ENCODE measurements at places on chromosomes 5 and 9.

DNA sequence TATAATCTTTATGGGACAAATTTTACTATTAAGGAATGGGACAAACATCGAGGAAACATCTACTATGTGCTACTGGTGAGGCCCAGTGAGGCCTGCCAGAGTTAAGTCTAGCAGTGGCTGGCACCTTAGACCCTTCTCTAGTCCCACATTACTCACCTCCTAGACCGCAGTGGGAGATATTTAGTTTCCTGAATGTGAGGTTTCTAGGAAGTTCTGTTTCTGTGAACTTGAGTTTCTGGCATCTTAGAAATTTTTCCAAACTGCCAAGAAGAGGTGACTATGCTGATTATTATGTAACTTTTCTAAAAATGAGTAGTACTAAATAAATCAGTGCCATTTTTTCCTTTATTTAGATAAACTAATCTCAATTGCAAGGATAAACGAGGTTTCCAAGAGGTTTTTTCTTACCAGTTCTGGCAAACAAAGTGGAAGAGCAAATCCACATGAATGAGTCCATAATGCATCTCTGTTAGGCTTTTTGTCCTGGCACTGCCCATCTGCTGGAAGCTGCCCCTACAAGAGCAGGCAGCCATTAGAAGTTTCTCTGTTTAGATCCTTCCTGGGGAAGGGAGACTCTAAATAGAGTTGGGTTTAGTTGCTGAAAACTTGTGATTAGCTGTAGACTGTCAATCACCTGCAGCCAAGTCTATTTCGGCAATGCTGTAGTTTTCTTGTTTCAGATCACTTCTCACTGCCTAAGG lies 348.7 kb downstream of the MAN2A1 start:
- no peak for DNase-seq

DNA sequence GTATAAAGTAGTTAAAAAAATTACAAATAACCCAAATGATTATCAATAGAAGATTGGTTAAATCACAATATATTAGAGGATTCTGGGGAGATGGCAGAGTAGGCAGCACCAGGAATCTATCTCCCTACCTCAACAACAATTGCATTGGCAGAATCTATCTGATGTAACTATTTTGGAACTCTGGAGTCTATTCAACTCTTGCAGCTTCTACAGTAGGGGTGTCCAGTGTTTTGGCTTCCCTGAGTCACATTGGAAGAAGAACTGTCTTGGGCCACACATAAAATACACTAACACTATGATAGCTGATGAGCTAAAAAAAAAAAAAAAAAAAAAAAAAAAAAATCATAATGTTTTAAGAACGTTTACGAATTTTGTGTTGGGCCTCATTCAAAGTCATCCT lies 29.2 kb upstream of the ECM2 start:
- DNase-seq: no peak

DNA sequence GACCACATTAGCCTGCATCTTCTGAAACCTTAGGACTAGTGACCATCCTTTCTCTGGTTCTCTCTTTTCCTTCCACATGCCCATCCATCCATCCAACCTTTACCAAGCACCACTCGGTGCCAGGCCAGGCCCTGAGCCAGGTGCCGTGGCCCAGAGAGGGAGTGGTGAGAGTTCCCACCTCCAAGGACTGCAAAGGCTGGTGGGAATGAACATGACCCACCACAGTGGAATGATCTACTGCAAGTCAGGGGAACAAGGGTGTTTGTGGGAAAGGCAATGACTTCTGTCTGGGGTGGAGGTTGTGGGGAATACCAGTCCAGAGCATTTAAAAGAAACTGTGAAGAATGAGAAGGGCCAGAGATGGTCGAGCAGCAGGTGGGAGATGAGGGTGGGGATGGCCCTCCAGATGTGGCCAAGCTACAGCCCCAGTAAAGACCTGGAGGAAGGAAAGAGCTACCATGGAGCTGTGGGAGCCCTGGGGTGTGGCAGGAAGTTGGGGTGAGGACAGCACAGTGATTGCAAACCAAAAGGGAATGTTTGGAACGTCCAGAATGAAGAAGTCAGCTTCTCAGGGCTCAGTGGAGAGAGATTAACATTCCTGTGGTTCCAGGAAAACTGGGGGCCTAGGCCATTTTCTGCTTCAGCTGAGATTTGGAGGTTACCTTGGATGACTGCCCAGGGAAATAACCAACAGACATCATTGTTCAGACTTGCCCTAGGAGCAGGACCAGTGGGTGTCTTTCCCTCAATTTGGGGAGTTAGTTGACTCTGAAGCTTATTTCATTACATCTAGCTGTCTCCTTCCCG lies 30.7 kb upstream of the CORO2A start:
- DNase-seq: no peak

DNA sequence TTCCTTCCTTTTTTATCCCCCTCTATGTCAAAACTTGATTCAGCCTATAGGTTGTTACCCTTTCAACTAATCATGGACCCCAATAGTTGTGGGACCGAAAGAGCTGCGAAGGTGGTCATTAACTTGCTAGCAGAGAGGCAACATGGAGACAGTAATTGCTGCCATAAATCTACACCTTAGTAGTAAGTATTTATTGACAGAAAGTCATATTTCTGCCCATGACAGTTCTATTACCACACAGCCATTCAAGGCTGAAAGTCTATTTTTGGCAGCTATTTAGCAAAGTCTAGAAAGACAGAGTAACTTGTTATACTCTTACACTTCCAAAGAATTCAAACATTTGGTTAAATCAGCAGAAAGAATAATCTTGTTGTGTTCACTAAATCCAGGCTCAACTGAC lies 236.2 kb downstream of the PRELID2 start:
- DNase-seq: no peak

- DNase-seq: no peak
Measured at GRCh38 chr9:134435550-134436378, 109.5 kb downstream of the RXRA start.

DNA sequence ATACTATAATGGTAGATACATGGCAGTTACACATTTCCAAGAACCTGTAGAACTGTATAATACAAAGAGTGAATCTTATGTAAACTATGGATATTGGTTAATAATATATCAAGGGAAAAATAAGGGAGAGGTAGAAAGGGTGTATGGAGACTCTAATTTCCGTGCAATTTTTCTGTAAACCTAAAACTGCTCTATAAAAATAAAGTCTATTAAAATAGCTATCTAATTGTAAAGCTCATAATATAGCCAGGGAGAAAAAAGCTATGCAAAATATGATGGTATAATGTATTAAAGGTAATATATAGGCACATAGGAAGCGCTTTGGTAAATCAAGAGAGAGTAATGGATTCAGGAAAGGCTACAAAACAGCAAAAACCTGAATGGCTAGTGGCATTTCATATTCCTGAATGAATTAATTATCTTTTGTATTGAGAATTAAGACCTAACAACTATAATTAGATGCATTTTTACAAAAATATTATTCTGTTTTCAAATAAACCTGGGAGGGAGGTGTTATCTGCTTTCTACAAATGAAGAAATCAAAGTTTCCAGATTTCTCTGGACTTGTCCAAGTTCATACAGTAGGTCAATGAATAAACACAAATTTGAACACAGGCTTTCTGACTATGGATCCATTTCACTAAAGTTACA lies 22.8 kb downstream of the ANXA1 start:
- no peak for DNase-seq

Measured in Jurkat, Clone E6-1 (cell line).